ENCODE measurements at places on chromosomes 3 and 15. TPM values are rescaled to one million over a fixed set of nuclear protein-coding genes. Genes with fewer than 3 reads are reported as not detected.

GRCh38 chr3:138365253-138365555 is 16.8 kb downstream of the MRAS start:
- no peak for DNase-seq

- peak; percentile 55 for DNase-seq
Observed at GRCh38 chr3:143326983-143327778, 207.6 kb downstream of the CHST2 start.

GRCh38 chr3:7646851-7647250 is 785.9 kb downstream of the GRM7 start:
- DNase-seq: no peak

DNA sequence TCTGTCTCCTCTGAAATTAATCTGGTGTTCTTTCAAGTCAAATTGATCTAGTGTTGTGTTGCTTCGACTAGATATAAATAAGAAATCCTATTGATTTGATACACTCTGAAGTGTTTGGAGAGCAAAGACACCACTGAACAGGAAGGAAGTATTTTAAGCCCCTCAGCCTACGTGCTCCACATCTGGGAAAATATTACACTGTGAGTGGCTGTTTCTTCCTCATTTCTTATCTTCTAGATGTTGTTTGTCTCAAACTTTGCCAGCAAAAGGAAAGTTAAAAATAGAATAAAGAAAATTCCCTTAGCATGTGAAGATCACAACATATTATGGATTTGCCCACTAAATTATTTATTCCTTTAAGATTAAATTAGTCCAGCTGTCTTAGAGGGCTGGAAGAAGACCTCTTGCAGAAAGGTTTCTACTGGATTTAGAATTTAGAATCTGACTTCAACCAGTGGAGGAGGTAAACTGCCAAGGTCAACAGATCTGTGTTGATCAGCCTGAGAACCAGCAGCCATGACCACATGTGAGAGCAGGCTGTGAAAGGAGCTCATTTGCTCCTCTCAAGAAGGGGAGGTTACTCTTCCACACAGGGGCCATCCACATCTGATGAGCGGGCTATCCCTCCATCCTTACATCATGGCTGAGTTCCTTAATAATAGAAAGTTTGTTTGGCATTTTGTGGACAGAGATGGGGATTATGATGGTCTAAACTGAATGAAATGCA is 46.3 kb upstream of the ACKR4 start:
- DNase-seq: no peak

AGTR1 gene
- 0.53 TPM for total RNA-seq

All from H4 (cell line).